ENCODE measurements at places on chromosomes 3 and 15.

GRCh38 chr15:22810853-22811338 is 24.5 kb downstream of the NIPA1 start:
- no peak for DNase-seq

DNA sequence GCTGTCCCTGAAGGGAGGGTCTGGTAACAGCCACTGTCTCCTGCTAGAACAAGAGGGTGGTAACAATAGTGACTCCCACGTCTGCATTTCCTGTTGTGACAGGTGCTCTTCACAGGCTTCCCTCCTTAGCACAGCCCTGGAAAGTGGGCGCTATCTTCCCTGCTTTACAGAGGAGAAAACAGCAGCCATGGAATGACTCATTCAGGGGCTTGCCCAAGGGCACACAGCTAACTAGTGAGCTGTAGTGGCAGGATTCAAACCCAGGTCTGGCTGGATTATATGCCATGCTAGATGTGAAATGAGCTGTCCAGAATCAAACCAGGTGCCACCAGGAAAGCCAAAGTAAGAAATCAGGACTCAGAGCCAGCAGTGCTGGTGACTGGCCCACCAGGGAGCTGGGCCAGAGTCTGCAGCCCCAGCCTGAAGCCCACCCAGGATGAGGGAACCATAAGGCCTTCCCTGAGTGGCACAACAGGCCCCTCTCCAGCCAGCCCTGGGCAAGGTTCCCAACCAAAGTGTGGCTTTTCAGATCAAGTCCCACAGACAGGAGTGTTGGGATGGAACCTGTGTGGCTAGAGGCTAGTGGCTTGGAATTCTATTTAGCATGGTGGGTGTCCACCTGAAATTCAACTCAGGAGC is 102.4 kb downstream of the ETFA start:
- peak; percentile 71 for DNase-seq

GRCh38 chr15:51163843-51164242 is 69.1 kb upstream of the TNFAIP8L3 start:
- DNase-seq, result peak; percentile 45

DNA sequence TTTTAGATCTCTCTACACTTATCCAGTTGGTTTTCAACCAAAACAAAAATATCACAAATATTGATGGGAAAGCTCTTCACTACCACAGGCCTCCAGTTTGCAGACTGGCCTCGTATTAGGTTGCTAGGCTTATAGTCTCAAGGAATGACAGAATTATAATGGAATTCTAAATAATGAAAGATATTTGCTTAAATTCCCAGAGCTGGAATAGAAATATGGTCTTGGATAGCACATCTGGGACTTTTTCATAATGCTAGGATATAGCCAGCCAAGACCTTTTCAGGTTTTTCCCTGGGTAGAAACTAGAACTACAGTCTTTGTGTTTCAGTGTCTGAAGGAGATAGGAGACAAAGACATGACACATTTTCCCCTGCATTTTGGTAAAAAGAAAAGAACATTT is 121.9 kb upstream of the STAC start:
- no peak for DNase-seq

GRCh38 chr3:43023746-43024145 is 44.6 kb downstream of the GASK1A start:
- DNase-seq, result no peak

DNA sequence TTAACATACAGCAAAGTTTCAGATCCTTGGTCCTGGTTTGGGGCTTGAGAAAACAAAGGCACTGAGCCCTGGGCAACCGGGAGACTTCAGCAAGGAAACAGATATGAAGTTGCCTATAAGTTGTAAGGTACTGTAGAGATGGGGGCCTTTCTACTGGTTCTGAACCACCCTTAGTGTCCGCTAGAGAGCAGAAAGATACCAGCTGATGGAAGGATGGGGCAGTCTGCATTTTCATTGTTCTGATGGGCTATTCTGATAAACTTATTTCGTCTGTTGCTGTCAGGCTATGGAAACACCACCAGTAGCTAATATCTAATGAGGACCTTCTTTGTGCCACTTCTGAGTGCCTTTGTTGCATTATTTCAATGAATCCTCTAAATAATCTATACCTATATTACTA is 38.7 kb downstream of the FGD5 start:
- no peak for DNase-seq

DNA sequence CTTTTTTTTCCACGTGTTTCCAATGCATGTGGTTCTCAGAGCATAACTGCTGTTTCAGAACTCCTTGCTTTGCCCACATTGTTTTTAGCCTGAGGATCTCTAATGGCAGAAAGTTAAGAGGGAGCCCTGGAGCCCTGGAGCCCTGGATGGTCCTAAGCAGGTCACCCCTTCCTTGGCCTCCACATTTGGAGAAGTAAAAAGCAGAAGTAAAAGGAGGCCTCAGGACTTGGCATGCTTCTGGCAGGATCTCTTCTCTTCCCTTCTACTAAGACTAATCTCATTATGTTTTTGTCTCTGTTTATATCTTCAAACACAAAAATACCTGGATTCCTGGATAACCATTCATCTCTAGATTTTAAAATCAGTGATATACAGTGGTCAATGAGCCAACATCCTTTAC is 50.1 kb downstream of the P2RY1 start:
- peak; percentile 49 for DNase-seq

GRCh38 chr3:132553826-132554225 is 43.2 kb upstream of the ACKR4 start:
- DNase-seq, result no peak

GRCh38 chr15:34853001-34853758 is 57.8 kb upstream of the ACTC1 start:
- DNase-seq, result no peak

GRCh38 chr15:78323693-78324092 is 16.5 kb upstream of the CRABP1 start:
- DNase-seq, result no peak

- peak; percentile 14 for DNase-seq
Measured at GRCh38 chr3:186095561-186096081, 13.3 kb downstream of the ETV5 start.

- no peak for DNase-seq
Measured at GRCh38 chr3:61796088-61796680, 234.8 kb downstream of the PTPRG start.

GRCh38 chr3:186609247-186609868 is 3.5 kb upstream of the AHSG start:
- peak; percentile 46 for DNase-seq

GRCh38 chr3:31829826-31830426 is 151.1 kb downstream of the OSBPL10 start:
- DNase-seq, result no peak

DNA sequence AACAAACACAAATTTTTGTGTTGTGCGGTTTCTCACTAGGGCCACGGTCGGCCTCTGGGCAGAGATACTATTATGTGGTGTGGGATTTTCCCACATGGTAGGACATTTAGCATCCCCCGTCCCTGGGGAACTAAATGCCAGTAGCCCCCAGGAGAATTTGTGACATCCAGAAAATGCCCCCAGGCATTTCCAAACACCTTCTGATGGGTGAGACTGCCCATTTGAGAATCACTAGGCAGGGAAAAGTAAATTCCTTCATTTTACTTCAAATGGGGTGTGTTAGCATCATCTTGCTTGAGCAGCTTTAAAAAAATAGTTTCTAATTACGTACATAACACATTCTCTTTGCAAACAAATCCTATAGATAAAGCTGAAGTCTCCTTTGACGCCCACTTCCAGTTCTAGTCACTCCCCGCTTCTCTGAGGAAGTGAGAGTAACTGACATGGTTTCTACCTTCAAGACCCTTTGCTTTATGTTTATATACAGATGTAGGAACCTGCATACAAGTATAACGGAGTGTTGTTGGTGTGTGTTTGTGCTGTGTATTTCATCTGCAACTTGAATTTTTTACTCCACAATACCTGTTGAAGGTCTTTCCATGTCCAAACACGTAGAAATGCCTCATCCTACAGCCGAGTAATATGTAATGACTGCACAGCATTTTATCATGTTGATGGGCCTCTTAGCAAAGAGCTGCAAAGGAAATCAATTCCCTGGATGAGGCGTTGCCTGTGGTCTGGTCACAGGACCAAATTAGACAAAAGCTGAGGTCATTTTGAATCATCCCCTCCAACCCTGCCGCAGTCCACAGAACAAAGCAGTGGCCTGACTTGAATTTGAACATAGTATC is 31.4 kb upstream of the ZBTB38 start:
- peak; percentile 43 for DNase-seq

DNA sequence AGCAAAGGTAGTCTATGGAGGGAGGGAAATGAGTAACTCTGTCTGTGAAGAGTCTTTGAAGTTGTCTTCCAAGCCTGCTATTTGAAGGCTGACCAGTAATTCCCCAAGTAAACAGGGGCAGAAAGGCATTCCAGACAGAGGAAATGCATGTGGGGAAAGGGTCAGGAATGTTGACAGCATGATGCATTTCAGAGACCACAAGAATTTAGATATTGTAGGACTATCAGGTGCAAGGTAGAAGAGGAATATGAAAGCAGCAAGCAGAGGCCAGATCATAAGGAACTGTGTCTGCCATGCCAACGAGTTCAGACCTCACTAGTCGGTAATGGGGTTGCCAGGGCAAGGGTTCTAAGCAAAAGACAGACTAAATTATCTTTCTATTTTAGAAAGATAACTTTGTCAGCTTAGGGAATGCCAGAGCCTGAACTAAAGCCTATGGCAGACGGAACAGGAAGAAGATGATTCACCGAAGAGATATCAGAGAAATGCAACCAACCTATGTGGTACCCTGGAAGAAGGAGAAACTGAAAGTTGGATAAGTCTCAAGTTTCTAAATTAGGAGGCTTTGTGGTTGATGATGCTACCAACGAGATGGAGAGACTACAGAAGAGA is 327.0 kb upstream of the RORA start:
- DNase-seq, result no peak

DNA sequence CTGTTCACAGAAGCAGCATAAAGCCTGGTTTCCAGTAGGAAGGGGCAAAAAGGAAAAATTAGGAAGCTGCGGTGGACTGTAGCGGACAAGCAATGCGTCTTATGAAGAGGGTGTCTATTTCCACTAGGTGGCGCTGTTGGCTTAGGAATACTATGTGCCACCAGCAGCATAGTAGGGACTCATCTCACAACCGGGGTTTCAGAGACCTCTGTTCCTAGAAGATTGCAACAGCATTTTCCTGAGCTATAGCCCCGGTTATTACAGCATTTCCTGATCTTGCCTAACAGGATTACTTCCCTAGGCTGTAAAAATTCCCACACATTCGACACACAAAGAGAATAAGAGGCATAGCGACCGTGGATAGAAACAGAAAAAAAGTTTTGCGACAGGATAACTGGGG is 683.0 kb downstream of the TBL1XR1 start:
- DNase-seq, result peak; percentile 33

- DNase-seq, result no peak
Measured at GRCh38 chr15:28037969-28038590, 61.0 kb downstream of the OCA2 start.

- no peak for DNase-seq
Measured at GRCh38 chr15:67137319-67137718, 71.9 kb downstream of the SMAD3 start.
